ENCODE measurements at places on chromosomes 11 and 22.

DNA sequence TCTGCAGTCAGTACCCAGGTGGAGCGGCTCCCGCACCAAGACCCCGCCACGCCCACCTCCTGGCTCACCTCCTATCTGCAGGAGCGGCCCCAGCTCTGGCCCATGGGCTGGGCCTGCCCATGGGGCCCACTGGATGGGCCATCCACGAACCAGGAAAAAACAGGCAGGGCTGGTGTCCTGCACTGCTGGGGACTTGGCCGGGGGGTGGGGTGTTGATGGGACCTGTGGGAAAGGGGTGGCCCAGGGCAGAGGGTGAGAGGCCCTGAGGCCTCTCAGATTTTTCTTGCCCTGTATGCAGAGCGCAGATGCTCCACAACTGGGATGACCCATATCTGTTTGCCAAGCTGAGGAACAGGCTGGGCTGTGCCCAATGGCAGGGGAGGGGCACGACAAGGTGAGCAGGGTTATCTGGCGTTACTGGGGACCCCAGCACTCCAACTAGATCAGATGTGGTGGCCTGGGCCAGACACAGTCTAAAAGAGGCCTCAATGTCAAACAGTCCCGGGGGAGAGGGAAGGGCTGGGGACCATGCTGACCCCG is 2.7 kb upstream of the PIM3 start:
- DNase-seq: no peak

GRCh38 chr11:22162756-22163155 is 30.1 kb upstream of the ANO5 start:
- no peak for DNase-seq

DNA sequence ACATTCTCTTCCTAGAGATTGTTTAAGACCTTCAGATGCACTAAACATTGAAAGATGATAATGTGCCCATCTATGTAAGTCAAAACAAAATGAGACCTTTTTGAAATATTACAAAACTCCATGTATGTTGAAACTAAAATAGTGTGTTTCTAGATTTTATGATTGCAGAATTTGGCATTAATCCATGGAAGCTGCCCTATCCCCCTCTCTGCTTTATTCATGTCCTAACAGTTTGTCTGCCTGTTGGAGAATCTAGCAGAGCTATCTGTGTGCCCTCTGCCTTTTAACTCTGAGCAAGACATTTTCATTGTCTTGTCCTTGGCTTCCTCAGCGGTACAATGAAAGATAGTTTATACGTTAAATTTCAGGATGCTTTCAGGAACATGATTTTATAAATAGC is 105.5 kb downstream of the FAT3 start:
- no peak for DNase-seq

- no peak for DNase-seq
Observed at GRCh38 chr22:19336133-19337075, 44.9 kb upstream of the CLTCL1 start.

DNA sequence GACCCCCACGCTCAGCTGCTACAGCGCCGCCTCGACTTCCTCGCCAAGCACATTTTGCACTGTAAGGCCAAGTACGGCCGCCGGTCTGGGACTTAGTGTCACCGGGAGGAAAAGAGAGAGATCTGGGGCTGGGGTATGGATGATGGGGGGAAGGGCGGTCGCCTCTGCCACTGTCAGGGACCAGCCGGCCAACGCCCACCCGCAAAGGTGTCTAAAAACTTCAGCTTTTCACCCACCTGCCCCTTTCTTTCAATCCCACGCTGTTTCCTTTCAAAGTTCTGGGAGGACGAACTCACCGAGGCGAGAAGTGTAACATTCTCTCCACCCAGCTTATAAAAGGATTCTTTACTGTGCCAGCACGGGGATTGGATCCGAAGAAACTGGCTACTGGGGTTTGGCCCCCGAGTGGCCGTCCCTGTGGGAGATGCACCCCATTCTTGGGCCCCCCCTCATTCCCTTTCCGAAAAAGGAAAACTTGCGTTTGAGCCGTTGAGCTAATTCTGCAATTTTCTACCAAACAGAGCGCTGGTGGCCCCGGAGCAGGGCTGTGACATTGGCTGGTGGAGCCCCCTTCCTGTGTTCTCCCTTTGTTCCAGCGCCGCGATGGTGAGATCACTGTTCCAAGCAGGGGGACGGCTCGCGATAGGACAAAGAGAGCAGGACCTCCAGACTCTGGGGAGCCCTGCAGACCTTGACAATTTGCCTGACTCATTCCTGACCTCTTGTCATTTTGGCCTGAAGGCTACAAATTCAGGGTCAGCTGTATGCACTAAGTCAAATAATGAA is 1.8 kb downstream of the FJX1 start:
- no peak for DNase-seq

GRCh38 chr22:47105085-47105484 is 342.6 kb downstream of the TBC1D22A start:
- DNase-seq: no peak

DNA sequence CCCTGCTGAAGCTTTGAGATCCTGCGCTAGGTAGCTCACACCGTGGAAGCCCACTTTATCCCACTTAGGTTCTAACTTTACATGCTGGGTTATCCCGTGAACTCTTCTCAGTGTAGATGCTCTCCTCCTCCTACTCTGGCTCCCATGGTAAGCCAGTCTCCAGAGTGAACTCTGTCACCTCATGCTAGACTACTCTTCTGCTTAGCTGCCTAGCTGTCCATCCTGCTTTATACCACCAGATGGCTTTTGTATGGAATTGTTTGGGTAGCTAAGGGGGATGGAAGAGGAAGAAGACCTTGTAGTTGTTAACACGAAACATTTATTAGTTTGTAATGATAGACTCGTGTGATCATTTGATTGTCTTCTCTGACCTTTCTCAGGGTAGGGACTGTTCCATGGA is 46.8 kb downstream of the EMSY start:
- DNase-seq: no peak

- DNase-seq: no peak
Observed at GRCh38 chr11:61954851-61955421, 4.8 kb downstream of the BEST1 start.

DNA sequence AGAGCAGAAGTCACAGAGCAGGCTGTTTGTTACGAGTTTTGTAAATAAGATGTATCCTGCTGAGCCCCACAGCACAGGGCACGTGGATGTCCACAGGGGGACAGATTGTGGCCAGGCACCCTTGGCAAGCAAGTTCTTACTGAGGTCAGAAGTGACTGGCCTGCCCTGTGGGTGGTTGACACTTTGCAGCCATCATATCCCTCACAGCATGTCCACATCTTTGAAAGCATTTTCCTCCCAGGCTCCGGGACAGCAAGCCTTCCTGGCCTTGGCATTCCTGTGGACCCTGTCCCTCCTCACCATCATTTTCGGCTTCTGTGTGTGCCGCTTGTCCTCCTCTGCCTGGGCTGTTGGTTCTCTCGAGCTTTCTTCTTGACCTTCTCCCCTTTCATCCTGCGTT is 189.5 kb downstream of the TBC1D22A start:
- no peak for DNase-seq

DNA sequence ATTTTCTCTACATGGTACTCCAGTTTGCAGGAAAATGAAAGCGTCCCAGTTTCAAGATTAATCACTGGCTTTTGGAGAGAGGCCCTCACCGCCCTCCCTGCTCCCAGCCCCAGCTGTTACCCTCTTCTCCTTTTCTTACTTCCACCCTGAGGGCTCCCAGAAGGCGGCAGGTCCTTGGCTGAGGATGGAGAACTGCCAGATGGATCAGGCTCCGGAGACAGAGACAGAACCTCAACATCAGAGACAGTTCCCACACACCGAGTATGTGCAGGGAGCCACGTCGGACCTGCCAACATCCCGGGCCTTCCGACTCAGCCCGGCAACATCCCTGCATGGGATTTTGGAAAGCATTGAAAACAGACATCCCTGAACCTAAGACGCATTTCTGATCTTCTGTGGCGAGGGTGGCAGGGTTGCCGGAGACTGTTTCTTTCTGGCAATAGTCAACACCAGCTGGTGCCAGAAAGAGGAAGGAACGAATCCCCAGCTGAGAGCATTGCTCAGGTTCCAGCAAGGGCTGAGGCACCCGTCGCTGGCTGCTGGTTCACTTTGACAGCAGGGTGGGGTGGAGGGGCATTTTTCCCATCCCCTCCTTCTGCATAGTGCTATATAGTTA is 467.1 kb downstream of the MIAT start:
- peak; percentile 87 for DNase-seq

DNA sequence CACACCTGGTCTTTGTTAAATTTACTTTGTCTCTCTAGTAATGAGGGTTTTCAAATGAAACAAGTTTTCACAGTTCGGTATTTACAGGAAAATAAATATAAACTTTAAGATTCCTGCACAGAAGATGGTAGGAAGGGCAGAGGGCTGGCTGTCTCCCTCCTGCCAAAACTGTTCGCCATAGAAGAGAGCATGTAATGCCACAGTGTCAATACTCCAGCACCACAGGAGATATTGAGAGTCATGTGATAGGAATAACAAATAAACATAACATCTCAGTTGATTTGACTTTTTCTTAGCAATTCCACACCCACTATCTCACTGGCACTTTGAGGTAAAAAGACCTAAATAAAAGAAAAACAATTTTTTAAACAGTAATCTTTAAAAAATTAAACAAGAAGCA is 100.9 kb downstream of the MRTFA start:
- DNase-seq: no peak

GRCh38 chr11:34478845-34479663 is 34.5 kb downstream of the ELF5 start:
- no peak for DNase-seq

DNA sequence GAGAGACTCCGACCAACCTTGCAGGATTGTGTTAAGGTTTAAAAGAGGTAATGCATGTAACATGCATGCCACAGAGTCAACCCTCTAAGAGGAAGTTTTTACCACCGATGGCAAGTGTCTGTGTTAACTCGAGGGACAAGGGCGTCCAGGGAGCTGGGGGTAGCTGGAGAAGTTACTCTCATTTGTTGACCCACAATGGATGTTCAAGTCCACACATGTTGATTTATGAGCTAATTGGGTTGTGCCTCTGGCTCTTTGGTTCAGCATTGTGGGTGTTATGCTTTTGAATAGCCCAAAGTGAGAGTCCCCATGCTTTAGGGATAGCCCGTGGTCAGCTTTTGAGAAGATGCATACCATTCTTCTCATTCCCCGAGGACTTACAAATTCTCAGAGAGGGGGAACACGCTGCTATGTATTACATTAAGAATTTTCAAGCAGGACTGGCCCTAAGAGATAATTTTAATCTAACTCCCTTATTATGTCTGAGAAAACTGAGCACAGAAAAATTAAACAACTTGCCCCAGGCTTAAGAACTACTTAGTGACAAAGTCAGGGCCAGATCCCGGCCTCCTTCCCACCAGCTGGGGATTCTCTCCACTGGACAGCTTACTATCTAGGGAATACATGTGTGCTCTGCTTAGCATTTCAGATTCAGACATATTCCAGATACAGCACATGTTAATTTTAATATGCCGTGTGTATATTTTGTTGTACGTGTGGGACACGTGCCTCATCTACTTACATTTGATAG is 5.2 kb upstream of the PLET1 start:
- no peak for DNase-seq

GRCh38 chr11:118099838-118100556 is 13.2 kb upstream of the SMIM35 start:
- no peak for DNase-seq

DNA sequence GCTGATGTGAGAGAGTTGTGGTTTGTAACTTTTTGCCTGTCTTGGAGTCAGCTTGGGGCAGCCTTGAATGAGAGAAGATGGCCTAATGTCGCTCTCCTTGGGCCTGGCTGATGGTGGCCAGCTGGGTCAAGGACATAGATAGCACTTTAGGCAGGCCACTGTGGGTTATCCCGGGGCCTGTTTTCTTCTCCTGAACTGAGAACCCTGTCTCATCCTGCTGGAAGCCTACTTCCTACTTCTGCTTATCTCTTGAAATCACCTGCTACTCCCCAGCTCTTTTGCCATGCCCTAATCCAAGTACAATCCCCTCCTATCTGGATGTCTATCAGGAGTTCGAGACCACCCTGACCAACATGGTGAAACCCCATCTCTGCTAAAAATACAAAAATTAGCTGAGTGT is 49.5 kb downstream of the OSBP2 start:
- DNase-seq: no peak

GRCh38 chr11:84855508-84856245 is 771.5 kb downstream of the DLG2 start:
- DNase-seq: no peak

GRCh38 chr22:25655371-25655935 is 86.5 kb upstream of the MYO18B start:
- DNase-seq: no peak

DNA sequence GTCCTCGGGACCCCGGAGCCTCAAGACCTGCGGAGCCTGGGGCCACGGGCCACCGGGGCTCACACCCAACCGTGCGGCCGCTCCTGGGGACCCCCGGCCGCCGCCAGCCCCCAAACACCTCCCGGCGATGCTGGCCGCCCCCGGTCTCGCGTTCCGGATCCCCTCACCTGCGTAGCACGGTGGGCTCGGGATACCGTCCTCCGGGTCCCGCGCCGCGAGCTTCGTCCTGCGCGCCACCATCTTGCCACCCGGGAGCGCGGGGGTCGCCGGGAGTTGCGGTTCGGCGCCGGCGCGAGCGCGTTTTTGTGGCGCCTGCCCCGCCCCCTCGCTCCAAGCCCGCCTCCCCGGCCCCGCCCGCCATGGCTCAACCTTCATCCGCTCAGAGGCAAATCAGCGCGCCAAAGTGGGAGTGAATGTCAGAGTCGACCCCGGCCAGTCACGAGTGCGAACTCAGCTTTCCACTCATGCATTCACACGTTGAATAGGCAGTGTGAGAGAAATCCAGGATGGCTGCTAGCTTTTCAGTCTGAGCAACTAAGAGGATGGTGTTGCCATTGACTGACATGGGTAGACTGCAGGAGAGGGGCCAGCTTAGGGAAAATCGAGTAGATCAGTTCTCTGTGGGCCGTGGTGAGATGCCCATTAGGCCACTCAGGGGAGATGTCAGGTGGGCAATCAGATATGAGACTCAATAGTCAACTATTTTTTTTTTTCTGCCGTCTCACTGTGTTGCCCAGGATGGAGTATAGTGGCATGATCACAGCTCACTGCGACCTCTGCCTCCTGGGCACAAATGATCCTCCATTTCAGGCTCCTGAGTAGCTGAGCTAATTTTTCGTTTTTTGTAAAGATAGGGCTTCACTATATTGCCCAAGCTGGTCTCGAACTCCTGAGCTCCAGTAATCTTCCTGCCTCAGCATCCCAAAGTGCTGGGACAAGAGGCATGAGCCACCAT is 28.3 kb downstream of the SERHL2 start:
- DNase-seq: no peak

GRCh38 chr22:38782402-38783094 is 11.4 kb downstream of the DNAL4 start:
- no peak for DNase-seq

DNA sequence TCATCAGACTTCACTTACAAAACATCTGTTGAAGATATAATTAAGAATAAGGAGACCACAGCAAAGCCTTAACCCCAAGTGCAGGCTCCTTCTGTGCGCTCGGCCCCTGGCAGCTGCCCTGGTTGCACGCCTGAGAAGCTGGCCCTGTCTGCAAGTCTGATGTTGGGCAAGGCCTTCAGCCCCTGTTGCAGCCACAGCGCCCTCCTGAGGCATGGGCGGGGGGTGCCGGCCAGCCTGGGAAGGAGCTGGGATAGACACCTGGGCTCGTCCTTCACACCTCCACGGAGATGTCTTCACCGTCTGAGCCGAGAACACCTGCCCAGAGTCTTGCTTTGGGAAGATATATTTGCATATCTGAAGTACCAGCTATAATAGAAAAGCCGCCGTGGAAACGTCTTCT is 104.1 kb downstream of the MPPED1 start:
- DNase-seq: no peak

Measured in DMS 273 treated with DMSO at 0.1 percent for 48 hours (cell line).